ENCODE measurements at places on chromosomes 5 and 9.
A peak's percentile ranks its signal among the peaks of the same experiment; 100 is the strongest.

DNA sequence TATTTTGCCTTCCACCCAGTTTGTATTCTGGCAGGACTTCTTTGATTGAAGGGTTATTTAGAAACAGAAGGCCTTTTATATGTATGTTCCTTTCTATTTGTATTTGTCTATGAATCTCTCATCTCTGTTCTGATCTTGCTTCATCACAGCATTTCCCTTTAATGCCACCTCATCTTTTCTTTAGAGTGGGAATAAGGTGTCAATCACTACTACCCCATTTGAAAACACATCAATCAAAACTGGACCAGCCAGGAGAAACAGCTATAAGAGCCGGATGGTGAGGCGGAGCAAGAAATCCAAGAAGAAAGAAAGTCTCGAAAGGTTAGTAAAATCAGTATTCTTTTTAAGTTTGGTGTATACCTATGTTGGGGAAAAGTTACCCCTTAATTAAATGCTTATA, 36.3 kb downstream of the CD180 start:
- DNase-seq: no peak

DNA sequence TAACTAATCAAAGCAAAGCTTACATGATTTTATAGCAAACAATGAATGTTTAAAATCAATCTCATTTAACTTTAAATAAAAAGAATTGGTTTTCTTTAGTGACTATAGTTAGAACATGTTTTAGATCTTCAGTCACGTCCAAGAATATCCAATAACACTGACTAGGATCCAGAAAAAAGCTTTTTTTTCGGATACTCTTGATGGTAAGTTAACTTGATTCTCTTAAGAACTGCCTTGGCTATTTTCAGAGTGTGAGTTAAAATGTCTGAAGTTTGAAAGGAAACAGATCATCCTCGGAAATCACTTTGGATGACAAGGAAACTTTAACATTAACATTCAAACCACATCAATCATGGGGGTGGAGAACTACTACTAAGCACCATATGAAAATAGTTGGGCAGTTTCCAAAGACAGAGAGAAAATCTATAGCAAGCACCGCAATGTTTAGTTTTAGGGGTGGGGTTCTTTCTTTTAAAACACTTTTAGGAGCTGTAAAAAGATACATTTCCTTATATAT, 83.7 kb upstream of the SLC27A6 start:
- DNase-seq: no peak

DNA sequence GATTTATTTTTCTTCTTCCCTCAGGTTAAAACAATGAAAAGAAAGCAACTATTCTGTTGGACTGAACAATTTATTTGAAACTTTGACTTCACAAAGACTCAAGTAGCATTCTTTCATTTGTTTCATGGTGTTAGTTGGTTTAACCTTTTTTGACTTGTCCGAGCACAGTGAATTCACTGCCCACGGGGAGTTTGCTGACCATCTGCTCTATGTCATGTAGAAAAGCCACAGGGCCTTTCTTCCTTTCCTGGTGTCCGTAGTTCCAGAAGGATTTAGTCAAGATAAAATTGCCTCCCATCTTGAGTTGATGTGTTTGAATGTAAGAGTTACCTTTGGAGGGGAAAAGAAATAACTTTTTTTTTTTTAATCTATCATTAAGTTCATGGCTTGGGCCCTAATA, 55.1 kb upstream of the ZNF608 start:
- DNase-seq: no peak

DNA sequence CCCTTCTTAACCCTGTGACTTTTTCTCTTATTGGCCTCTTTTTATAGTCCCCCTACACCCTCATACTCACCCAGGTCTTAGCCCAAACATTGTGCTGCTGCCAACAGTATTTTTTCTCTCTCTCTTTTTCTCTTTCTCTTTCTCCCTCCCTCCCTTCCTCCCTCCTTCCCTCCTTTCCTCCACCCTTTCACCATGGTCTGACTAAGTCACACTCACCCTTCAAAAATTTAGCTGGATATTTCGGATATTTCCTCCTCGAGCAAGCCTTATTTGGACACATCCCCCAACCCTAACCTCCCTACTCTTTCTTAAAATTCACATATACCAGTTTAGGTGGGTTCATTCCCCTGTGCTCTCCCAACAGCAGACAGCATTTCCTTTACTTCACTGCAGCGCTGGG, 64.7 kb downstream of the FGF1 start:
- no peak for DNase-seq

DNA sequence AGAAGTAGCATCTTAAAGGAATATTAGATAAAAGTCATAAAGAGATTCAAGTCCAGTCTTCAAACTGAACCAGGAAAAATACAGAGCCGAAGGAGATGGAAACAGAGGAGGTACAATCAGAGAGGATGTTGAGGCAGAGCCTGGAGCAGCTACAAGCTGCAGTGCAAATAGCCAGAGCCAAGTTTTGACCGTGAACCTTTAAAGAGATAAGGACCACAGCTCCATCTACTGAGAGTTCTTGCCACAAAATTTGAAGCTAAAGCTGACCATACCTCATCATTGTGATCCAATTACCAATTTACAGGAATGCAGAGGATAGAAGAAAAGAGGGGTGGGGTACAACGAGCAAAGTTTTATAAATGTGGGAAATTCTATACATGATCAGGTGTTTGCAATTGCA, 10.4 kb upstream of the DEPDC1B start:
- DNase-seq: no peak

DNA sequence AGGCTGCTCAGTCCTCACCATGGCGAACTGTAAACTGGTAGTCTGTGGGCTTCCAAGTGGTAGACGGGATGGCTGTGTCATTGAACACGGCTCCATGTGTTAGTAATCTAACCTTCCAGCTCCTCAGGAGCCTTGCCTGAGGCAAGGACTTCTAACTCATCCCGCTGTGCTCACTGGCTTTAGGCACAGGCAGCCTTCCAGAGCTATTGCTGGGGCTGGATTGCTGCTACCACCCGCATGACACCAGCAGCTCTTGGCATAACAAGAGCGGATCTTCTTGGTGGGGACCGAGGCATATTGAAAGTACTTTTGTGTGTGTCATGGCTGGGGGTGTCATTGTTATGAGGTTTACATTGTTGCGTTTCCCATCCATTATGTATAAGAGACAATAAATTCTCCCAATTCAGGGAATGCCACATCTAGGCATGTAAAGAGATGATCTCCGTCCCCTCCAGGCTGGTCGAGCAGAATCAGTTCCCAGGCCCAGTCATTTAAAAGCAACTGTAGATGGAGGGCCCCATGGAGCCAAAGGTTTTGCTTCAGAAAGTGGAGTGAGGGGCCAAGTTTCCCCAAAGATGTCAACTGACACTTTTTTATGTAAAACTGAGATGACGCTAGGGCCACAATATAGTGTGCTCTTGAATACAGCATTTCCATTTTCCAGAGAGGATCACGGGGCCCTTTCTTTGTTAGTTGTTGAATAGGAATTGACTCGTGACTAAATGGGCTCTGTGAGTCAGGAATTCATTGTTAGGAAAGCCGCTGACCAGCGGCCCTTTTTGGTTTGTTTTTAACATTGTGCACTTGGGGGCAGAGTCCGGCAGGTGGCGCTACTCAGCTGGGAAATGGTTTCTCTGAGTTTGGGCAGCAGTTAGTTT, 759.5 kb downstream of the TAF11L14 start:
- DNase-seq: peak; percentile 77

DNA sequence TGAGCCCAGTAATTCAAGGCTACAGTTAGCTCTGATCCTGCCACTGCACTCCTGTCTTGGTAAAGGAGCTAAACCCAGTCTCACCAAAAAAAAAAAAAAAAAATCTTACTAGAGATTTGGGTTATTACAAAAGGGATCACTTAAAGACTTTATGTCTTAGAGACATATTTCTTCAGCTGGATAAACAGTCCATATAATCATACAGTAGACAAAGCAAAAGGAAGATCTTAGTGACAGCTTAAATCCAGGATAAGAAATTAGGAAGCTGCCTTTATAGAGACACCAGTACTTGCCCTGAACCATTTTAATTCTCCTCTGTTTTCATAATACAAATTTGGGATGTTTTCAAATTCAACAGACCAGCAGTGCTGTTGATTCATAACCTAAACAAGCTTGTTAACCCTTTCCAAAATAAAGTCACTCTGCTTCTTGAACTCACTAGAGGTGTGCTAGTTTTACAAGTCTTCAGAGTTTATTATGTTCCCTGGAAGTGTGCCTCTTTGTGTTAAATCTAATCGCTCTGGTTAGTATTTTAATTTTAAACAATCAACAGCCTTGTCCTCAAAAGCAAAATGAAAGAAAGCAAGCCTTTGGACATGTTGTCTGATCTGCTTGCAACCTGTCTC, 255.5 kb downstream of the ARRDC3 start:
- DNase-seq: no peak

- no peak for DNase-seq
These were observed 77.0 kb downstream of the ZNF354C start for GRCh38 chr5:179137016-179137642.

GRCh38 chr5:58335518-58335917, 124.4 kb downstream of the PLK2 start:
- no peak for DNase-seq

DNA sequence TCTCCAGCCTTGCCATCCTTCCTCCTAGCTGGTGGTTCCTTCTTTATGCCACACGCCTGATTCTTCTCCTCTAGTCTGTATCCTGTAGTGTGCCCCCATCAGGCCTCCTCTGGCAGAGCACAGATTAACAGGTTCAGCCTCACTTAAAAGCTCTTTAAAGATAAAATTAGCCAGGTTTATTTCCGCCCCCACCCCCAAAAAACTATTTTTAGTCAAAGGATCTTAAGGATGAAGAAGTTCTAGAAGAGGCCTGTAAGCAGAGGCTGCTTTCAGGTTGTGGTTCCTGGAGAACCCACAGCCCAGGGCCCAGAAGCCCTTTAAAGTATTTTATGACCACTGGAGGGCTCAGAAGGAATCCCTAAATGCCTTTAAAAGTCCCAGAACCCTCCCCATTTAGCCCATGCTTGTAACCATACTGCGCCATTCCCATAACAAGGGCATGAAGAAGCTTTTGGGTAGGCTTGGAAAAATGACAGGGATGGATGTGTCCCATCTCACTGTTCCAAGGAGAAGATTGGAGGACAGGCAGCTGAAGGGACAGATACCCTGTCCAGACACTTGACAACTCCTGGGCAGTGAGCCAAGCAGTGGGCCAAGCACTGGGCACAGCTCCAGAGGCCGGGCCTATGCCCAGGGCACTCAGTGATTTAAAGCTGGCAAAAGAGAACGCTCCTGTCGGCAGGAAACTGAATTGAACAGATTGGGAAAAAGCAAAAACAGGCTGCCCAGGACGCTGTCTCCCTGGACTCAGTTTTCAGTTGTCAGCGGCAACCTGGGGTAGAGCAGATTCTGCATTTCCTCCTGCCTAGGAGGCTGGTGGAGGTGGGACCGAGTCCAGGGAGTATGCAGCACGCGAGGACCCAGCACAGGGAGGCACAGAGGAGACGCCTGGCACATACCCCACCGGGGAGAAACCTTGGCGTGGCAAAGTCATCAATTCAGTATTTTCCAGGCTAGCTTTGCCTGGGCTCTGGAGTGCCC, 106.3 kb upstream of the SSBP2 start:
- peak; percentile 93 for DNase-seq

DNA sequence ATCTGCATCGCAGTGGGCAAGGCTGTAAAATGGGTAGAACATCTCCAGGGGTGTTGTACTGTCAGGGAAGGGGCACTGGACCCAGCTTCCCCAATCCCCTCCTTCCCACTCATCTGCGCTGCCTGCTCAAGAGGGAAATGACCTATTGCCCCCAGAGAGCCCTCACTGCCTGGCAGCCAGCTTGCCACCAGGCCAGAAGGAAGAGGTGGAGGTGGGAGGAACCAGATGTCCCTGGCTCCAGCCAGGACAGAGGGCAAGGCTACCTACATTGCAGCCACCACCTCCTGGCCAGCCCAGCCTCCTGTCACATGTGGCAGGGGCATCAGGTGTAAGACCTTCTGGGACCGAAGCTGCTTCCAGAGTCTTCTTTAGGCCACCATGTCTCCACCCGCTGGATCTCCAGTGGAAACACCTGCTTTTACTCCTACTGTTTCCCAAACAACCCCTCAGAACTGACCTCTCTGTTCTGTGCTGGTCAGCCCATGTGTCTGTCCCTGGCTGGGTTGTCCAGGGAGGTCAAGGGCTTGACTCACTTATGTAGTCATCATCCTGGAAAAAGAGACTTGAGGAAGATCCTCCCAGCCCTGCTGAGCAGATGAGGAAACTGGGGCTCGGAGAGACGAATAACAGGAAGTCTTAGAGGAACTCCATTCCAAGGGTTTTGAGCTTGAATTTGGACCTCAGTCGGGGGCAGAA, 42.3 kb downstream of the JADE2 start:
- no peak for DNase-seq

DNA sequence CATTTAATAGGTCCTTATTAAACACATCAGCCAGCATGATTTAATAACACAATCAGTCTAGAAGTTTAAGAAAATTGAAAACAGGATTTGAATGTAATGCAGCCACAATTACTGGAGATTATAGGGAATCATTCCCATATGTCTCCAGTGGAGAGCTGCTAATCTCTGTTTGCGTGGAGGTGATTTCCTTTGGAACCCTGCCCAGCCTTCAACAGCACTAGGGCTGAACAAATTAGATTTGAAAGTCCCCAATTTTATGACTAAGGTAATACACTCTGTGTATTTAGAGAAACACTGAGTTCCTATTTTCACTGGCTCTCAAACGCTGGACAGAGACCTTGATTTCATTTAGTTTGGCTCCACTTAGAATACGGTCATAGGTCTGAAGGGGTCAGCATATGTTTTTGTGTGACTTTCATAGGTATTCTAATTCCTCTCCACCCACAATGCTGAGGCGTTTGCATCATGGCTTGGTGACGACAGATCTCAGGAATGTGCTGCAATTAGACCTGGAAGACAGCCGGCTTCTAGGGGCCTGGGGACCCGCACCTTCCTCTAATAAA, 508.3 kb downstream of the EBF1 start:
- no peak for DNase-seq

GRCh38 chr9:131126059-131126426, 657 bp downstream of the NUP214 start:
- peak; percentile 19 for DNase-seq

DNA sequence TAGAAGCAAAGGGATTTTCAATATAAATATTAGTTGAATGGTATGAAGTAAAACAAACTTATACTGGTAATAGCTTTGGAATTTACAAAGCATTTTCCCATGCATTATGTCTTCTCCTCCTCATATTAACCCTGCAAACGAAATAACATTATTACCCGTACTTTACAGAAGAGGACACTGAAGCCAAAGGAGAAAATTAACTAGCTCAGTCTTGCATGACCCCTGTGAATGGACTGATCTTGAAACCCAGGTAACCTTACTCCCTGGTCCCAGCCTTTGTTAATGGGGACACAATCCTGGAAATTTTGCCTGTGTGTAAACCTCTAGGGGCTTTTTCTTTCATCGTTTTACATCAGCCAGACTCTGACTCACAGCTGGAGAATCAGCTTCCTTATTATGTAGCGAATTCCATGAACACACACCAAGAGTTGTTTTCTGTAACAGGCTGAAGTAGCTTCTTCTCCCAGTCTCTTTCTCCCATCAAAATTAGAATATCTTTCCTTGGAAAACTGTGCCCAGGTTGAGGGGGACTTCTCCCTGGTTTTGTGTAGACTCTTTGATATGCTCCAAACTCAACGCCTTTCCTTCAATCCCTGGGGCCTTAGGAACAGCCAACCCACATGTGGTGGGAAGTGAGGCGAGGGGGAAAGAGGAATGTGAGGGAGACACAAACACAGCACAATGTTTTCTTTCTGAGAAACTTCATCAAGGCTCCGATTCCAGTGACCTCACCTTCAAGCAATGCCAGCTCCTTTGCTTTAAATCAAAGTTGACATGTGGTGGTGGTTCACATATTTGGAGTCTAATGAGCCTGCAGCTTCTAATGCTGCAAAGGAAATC, 480.9 kb upstream of the PAPPA start:
- no peak for DNase-seq
